KG1 (cell line): ENCODE measurements at places on chromosomes 5 and 9.
A peak's percentile ranks its signal among the peaks of the same experiment; 100 is the strongest.

GRCh38 chr5:41789434-41789833, 80.8 kb downstream of the OXCT1 start:
- DNase-seq = no peak

DNA sequence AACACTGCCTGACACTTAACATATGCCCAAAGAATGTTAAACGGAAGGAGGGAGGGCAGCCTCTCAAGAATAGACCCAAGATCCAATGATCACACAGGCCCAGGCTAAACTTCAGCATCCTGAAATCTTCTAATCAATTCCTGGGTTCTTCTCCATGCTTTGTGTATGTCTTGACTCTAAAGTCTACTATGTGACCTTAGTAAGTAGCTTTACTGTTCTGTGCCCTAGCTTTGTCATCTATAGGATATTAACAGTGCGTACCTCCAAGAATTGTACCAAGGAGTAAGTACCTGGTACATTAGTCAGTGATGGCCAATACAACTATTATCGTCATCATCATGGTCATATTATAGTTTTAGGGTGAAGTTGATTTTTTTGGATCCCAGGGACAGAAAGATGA, 96.6 kb downstream of the SGCD start:
- DNase-seq = no peak

DNA sequence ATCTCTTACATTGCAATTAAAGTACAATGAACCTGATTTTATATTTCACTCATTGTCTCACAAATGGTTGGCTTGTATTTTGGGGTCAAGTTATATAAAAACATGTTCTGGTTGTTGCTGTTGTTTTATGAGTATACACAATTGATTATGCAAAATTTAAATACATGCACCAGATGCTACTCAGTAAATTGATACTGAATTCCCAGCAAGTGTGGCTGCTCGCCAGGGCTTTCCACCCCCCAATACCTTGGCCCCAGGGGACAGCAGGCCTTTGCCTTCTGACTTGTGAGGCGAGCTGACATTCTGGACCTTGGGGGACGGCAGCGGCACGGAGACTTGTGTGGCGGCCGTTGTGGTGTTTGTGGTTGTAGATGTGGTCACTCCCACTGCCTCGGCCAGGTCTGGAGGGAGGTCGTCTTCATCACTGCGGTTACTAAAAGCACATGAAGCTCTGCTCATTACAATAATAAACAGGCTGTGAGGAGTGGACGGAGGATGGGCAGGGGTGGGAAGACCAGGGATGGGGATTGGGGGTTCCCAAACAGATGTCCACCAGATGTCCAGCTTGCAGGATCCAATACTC, 27.0 kb upstream of the FRRS1L start:
- no peak for DNase-seq

DNA sequence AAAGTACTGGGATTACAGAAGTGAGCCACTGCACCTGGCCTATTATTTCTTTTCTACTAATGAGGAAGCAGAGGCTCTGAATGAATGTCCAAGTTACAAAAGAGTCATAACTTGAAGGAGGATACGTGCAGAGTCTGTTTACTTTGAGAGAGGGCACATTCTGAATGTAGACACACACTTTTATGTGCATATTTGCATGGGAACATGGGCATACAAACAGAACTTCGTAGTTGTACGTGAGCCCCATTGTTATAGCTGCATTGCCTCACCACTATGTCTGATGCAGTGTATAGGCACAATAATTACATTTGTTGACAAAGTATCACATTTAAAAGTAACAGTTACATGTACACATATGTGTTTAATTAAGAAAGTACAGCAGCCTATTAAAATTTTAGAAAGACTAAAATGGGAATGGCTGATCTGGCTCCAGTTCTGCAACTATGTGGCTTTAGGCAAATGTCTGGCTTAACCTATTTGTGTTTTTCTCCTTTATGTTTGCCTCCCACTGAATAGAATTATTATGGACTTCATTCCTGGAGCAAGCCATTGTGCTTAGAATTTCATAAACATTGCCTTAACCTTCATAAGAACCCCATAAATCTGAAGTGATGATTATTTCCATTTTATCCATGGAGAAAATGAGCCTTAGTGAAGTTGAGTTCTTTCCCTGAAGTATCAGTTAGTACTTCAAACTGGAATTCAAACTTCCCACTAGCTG, 3.0 kb upstream of the DPYSL3 start:
- no peak for DNase-seq

DNA sequence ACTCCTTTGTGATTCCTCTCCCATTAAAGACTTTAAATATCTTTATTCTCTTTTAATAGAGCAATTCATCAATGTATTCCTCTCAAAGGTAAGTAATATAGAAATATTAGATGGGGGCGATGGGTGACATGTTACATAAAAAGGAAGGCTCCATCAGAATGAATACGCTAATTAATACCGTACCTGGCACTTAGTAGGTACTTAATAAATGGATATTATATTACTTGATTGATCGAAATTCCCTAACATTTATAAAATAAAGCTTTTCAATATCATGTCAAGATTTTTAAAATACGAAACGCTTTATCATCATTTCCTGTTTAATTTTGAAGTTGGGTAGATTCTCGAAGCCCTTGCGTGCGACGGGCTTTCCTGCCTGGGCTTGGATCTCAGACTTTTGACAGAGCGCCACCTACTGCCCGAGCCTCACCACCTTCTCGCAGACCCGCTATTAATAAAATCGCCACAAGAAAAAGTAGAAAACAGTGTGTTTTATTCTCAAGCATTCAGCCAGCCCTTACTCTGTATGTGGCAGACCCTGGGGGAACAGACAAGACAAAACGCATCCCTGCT, 99.4 kb downstream of the C5orf15 start:
- peak; percentile 4 for DNase-seq

- no peak for DNase-seq
Observed at GRCh38 chr5:68688547-68688946, 405.3 kb upstream of the SLC30A5 start.

DNA sequence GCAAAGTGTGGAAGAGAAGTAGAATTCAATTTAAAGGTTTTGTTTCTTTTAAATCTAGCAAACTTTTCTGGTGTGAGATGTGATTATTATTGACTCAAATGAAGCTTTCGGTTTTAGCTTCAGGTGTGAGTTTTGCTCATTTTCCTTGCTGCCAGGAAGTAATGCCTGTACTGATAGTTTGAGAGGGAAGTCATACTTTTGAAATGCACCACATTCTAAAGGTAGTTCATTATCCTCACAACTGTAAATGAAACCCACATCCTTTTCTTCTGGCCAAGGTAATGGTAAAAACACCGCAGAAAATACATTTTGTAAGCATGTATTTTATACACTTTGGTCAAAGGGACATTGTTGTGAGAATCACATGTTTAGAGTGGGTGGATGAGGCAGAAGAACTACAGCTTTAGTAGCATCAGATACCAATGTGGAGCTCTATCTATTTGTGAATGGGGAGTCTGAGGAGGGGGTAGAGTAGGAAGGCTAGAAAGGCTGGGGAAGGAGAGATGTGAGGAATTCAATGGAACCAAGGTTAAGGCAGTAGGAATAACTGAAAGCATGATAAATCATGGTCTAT, 167.0 kb upstream of the CDKN2B start:
- no peak for DNase-seq

- DNase-seq = no peak
Observed at GRCh38 chr9:5310851-5311250, 6.3 kb upstream of the RLN2 start.
